Right lobe of liver (tissue), 6 donors: ENCODE measurements at places on chromosomes 4 and X. TPM values are rescaled to one million over a fixed set of nuclear protein-coding genes. Genes with fewer than 3 reads are reported as not detected.

Gene ZXDA
- 2.2 TPM for total RNA-seq

DNA sequence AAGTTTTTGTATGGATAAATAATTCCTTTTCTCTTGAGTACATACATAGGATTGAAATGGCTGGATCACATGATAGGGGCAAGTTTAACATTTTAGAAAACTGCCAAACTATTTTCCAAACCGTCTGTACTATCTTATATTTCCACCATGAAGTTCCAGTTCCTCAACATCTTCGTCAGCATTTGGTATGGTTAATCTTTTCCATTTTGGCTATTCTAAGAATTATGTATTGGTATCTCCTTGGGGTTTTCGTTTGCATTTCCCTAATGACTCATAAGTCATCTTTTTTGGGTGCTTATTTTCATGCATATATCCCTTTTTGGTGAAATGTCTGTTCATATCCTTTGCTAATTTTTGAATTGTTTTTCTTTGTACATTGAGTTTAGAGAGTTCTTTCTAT, 227.7 kb downstream of the DLG3 start:
- no peak overlapping the region for H3K27ac ChIP-seq
- H3K36me3 ChIP-seq: no peaks in the 10 kb centered on the region
- no peaks in the 10 kb centered on the region for H3K27me3 ChIP-seq
- DNase-seq: no peak
- H3K4me1 ChIP-seq: no peaks in the 10 kb centered on the region

DNA sequence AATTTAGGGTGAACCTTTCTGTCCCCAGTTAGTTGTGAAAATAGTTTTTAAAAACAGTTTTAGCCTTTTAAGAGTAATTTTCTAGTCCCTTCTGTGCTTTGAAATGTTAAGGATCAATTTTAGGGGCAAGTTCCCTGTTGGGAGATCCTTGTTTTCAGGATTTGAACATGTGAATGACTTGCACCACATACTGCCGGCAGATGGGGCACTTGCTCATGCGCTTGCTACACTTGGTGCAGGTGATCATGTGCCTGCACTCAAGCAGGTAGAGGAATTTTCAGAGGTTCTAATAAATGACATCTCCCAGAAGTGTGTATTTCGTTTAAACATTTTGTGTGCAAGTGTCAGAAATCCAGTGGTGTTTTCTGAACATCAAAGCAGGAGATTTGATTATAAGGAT, 195.9 kb downstream of the CHM start:
- no peak overlapping the region for H3K4me3 ChIP-seq
- DNase-seq: peak; percentile 45
- no peaks in the 10 kb centered on the region for H3K27me3 ChIP-seq
- no peaks in the 10 kb centered on the region for H3K4me1 ChIP-seq

DNA sequence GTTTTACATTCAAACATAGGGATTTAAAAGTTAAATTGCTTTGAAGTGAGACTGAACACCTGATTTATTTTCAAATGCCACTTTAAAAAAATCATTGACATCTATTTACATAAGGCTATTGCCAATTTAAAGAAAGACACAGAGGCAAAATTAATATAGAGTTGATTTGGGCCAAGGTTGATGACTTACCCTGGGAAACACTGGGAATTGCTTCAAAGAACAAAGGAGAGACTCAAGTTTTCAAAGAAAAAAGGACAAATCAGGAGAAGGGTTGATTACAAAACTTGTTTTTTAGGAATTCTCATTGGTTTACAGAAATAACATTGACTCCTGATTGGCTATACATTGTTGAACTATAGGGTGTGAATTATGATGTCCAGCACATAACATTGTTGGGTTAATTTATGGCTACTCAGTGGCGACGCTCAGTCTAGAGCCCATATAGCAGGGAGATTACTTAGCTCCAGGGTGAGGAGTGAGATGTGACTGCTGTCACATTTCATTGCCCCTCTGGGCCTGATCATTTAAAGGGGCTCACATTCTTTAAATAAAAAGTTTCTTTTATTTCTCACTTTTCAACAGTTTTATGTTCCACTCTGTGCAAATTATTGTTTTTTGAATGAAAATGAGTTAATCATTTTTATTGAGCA, 184.6 kb downstream of the SPATA18 start:
- H3K36me3 ChIP-seq: no peaks in the 10 kb centered on the region
- DNase-seq: no peak
- H3K4me3 ChIP-seq: no peak overlapping the region

GRCh38 chr4:95693594-95693993, 144.8 kb upstream of the UNC5C start:
- no peak overlapping the region for H3K4me3 ChIP-seq
- no peaks in the 10 kb centered on the region for H3K4me1 ChIP-seq
- H3K27me3 ChIP-seq: no peaks in the 10 kb centered on the region

DNA sequence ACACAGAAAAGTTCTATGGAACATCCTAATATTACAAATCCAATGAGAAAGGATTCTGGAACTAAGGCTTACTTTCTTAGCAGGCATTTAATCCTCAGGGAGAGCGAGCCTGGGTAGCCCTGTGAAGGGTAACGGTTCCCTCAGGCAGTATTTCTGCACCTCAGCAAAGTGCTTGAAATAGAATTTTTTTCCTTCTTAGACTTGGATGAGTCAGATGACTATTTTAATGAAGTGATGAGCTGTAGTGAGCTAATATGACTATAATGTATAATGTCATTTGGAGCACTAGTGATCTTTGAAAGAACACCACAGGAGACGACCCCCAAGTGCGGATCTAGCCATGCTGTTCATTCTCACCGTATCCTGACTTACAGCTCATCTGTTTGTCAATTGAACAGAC, 493.0 kb upstream of the FAM241A start:
- no peaks in the 10 kb centered on the region for H3K4me1 ChIP-seq
- no peak overlapping the region for H3K27ac ChIP-seq
- H3K4me3 ChIP-seq: no peak overlapping the region

- H3K36me3 ChIP-seq: no peaks in the 10 kb centered on the region
- no peak for DNase-seq
- no peak overlapping the region for H3K4me3 ChIP-seq
- no peak overlapping the region for H3K27ac ChIP-seq
- no peaks in the 10 kb centered on the region for H3K27me3 ChIP-seq
Observed at GRCh38 chrX:14817571-14817970, 55.3 kb downstream of the FANCB start.

Gene FHDC1
- 0.12 TPM for total RNA-seq

DNA sequence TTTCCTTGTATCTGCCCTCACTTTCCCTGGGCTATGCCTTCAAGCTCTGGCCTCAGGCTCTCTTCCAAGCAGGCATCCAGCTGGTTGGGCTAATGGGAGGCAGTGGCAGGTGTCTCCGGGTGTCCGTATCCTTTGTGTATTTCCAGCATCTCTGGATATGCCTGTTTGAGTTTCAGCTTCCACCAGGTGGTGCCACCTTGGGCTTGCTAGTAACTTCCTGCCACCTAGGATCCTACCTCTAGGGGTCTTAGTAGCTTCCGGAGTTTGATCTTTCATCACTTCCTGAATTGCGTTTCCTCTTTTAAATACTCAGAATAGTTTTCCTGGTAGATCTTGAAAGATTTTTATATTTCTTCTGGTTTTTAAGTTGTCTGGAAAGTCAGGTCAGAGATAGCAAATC, 23.2 kb upstream of the ANOS1 start:
- no peak for DNase-seq
- H3K4me3 ChIP-seq: no peak overlapping the region
- H3K4me1 ChIP-seq: no peaks in the 10 kb centered on the region
- H3K27ac ChIP-seq: no peak overlapping the region
- no peaks in the 10 kb centered on the region for H3K36me3 ChIP-seq

Gene C1QTNF7
- total RNA-seq: 0.18 TPM

DNA sequence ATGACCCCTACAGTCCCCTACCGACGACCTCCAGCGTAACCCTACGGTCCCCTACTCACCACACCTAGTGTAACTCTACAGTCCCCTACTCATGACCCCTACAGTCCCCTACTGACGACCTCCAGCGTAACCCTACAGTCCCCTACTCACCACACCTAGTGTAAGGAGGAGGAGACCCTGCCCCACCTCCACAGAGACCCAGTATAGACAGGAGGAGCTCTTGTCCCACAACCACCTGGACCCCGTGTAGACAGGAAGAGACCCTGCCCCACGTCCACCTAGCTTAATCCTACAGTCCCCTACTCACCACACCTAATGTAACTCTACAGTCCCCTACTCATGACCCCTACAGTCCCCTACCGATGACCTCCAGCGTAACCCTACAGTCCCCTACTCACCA, 26.9 kb downstream of the CSF2RA start:
- DNase-seq: no peak
- no peaks in the 10 kb centered on the region for H3K4me1 ChIP-seq
- H3K27ac ChIP-seq: no peak overlapping the region
- no peaks in the 10 kb centered on the region for H3K36me3 ChIP-seq

GRCh38 chr4:1686440-1687036, 2.4 kb upstream of the FAM53A start:
- no peaks in the 10 kb centered on the region for H3K27me3 ChIP-seq
- peaks cover 8% of the 10 kb centered on the region for H3K36me3 ChIP-seq
- no peak for DNase-seq
- no peak overlapping the region for H3K4me3 ChIP-seq

- no peaks in the 10 kb centered on the region for H3K4me1 ChIP-seq
- no peaks in the 10 kb centered on the region for H3K36me3 ChIP-seq
- no peak overlapping the region for H3K4me3 ChIP-seq
- H3K27ac ChIP-seq: no peak overlapping the region
- no peaks in the 10 kb centered on the region for H3K27me3 ChIP-seq
Observed at GRCh38 chr4:124139044-124139443, 573.5 kb downstream of the ANKRD50 start.

Gene LEF1
- total RNA-seq: 0.66 TPM

Gene OPHN1
- total RNA-seq: 1.0 TPM

Gene SMIM9
- not detected for total RNA-seq

DNA sequence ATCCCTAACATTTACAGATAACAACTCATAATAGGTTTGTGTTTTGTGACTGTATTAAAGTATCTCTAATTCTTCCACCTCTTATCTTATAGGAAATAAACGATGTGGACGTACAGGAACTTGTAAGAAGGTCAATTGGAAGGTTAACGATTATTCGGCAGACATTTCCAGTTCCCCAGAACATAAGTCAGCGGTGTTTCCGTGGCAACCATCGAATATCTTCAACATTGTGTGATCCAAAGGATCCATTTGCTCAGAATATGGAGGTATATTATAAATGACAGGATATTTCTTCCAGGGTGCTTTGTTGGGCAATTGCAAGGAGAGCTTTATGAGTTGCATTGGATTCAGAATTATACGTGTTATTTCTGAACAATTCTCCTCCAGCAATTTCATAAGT, 611.9 kb upstream of the ATOH1 start:
- no peaks in the 10 kb centered on the region for H3K4me1 ChIP-seq
- DNase-seq: no peak
- H3K27me3 ChIP-seq: no peaks in the 10 kb centered on the region
- no peaks in the 10 kb centered on the region for H3K36me3 ChIP-seq
- no peak overlapping the region for H3K4me3 ChIP-seq

DNA sequence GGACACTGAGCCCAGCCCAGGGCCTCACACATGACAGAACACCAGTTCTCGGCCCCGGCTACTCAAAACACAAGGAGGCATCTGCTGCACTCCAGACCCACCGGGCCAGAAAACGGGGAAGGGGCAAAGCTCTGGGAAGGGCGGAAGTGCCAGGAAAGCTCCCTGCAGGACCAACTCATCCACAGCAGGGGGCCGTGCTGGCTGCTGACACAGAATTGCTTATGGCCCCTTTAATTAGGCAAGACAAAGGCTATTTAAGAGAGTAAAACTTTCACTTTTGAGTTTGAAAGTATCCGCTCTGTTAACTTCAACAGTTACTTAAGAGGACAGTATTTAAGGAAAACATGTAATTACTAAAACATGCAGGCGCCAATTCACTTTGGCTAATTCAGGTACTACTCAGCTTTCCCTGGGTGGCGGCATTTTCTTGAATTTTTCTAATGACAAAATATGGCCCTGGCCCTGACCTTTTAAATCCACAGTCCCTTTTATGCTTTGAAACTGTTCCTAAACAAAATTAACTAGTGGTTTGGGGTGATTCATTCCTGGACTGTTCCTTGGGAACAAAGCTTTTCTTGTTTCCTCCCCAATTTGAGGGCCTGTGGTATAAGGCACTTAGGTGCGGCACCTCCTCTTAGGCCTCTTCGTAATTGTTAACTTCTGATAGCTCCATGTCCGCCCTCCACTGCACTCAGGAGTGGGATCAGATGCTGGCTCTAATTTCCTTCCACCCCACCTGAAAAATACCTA, 40.4 kb downstream of the NSG1 start:
- H3K27ac ChIP-seq: no peak overlapping the region
- no peak for DNase-seq
- no peaks in the 10 kb centered on the region for H3K27me3 ChIP-seq
- no peaks in the 10 kb centered on the region for H3K36me3 ChIP-seq
- no peak overlapping the region for H3K4me3 ChIP-seq
- no peaks in the 10 kb centered on the region for H3K4me1 ChIP-seq

DNA sequence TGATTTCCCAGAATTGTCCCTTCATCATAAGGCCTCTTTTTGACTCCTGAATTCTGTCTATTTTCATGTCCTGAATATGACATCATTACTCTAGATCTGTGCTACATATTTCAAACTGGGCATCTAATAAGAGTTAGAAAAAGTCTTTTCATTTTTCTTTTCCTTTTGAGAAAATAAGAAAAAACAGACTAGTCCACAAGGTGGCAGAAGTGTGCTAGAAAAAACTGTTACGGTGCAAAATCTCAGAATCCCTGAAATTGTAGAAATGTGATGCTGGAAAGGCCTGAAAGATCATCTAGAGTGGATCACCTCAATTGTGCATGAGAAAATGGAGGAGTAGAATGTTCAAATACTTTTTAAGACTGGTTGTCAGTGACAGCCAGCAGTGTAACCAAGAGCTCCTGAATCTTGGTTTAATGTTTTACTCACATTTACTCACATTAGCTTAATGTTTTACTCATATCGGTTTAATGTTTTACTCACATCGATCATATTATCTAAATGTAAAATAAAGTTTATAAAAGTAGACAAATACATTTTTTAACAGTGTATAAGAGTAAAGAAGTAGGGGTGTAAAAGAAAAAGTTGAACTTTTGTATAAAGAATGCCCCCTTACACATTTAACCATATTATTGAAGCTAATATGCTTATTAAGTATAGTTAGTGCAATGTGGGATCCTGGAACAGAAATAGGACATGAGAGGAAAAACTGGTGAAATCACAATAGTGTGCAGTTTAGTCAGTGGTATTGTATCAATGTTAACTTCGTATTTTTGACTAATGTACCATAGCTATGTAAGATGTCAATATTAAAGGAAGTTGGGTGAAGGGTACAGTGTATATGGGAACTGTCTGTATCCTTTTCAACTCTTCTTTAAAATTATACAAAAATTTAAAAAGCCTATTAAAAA, 15.2 kb downstream of the ASB11 start:
- H3K4me1 ChIP-seq: peaks cover 20% of the 10 kb centered on the region
- no peak for DNase-seq
- H3K4me3 ChIP-seq: no peak overlapping the region

DNA sequence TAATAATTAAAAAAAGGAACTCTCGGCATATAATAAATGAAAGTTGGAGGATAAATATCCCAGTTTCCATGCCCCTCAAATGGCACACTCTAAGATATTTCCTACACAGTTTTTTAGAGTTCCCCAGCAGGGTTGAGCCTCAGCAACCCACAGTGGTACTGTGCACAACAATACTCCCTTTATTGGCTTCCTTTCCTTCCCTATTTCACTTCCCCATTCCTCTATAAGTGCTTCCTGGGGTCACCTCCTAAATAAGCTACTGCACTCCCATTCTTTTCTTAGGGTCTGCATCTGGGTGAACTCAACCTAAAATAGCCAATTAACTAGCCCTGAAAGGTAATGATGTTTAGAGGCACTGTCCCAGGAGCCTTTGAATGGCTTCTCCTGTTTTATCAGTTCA, 76.4 kb upstream of the NHS start:
- H3K36me3 ChIP-seq: no peaks in the 10 kb centered on the region
- no peak overlapping the region for H3K4me3 ChIP-seq
- no peaks in the 10 kb centered on the region for H3K4me1 ChIP-seq
- no peaks in the 10 kb centered on the region for H3K27me3 ChIP-seq
- no peak overlapping the region for H3K27ac ChIP-seq
- no peak for DNase-seq
